ENCODE measurements at places on chromosomes 7 and 10.

- no peak for DNase-seq
These were observed 493 bp downstream of the ZMIZ2 start for GRCh38 chr7:44748948-44749731.

- no peak for DNase-seq
These were observed 95.0 kb downstream of the CABCOCO1 start for GRCh38 chr10:61757525-61758397.

DNA sequence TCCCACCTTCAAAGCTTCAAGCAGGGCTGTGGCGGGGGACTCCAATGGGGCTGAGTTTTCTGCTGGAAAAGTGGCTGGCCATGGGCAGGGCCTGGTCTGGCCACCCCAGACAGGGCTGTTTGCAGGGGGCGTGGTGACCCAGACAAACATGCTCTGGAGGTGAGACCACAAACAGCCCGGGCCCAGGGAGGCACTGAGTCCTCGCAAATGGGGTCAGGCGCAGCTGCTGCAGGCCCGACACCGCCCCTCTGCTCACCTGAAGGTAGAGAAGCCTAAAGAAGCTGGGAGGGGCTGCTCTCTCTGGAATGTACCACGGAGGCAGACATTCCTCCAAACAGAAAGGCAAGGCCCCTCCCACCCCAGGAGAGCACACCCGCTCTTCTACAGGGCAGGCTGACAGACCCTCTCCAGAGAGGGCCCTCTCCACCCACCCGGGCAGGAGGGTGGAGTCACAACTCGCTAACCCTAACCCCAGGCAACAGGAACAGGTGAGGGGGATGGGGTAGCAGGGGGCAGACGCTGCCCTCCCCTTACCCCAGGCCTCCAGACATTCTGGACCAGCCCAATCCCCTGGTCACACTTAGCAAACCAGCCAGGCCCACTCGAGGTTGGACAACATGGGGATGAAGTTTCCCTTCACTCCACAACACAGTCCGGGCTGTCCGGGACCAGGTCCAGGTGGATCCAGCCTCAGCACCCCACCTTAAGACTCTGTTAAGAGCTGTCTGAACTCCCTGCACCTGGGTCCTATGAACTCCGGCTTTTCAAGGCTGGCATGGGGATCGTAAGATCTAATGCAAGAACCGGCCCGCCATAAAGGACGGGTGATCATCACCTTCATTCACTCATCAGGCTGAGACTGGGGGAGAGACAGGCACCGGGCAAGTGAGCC, 32.3 kb downstream of the OAT start:
- DNase-seq, result no peak

DNA sequence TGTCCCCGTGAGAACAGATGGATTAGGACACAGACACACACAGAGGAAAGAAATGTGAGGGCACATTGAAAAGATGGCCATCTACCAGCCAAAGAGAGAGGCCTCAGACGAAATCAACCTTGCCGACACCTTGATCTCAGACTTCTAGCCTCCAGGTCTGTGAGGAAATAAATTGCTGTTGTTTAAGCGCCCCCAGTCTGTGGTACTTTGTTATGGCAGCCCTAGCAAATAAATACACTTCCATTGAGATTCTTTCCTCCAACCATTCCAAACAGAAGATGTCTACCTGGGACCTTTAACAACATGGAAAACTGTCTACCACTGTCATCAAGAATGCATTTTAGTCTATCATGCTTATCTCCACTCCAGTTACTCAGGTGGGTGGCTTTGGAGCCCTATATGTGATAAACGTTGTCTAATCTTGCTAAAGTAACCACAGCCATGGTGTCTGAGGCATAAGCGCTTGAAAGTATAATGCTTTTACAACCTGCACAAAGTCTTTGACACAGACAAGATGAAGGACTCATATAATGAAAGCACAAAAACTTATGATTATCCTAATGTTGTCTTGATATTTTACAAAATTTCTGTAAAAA, 244.3 kb downstream of the MTERF1 start:
- DNase-seq, result no peak

- DNase-seq, result no peak
These were observed 761.9 kb downstream of the TYW1 start for GRCh38 chr7:67758551-67758950.

DNA sequence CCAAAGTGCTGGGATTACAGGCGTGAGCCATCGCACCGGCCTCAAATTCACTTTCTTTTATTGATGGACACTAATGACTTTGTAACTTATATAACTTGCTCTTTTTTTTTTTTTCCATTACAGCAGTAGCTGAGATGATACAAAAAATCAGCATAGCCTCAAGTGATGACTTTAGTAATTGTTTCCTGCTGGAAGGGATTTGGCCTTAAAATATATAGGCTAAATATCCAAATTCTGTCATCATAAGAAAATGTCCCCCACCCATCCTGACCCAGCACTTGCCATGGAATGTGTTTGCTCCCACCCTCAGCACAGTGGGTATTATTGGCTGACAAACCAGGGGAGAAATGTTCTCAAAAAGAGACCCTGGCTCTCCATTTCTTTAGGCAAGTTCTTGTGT, 1264.1 kb upstream of the AUTS2 start:
- DNase-seq, result no peak

DNA sequence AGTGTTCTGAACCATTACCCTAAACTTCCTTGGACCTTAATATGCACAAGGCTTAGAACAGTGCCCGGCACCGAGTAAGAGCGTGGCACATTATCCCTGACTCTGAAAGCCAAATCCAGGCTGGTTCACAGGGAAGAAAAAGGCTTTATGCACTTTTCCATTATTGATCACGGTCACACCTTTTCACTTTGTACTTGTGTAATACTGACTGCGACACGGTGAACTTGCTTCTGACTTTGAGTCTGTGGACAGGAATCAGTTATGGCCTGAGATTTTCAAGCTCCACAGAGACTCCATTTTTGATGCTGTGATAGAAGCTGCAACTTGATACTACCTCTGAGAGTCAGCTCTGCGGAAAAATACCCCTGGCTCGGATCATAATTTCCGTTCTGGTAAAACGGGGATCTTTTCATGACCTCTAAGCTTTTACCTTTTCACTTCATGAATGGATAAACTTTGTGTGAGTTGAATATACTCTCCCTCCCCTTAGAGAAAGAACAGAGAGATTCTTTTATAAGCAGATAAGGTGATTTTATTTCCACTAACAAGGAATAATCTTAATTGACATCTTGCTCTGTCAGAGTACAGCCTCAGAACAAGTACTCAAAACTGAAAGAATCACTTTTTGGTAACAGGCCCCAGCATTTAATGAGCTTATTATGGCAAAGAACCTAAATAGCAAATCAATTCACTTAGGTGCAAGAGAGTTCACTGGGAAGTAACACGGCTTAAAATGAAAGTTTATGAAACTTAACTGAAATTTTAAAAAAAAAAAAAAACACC, 88.8 kb downstream of the ELMO1 start:
- DNase-seq, result no peak

- no peak for DNase-seq
These were observed 360.4 kb upstream of the SHH start for GRCh38 chr7:156172638-156173037.

Measured in CD4-positive, alpha-beta T cell treated with Interleukin-2 at 100 ng/mL for 4 hours (primary cell).